ENCODE measurements at places on chromosomes 13 and 19.
A peak's percentile ranks its signal among the peaks of the same experiment; 100 is the strongest.

- DNase-seq: peak; percentile 47
These were observed 426 bp downstream of the MYO9B start for GRCh38 chr19:17075864-17076542.

DNA sequence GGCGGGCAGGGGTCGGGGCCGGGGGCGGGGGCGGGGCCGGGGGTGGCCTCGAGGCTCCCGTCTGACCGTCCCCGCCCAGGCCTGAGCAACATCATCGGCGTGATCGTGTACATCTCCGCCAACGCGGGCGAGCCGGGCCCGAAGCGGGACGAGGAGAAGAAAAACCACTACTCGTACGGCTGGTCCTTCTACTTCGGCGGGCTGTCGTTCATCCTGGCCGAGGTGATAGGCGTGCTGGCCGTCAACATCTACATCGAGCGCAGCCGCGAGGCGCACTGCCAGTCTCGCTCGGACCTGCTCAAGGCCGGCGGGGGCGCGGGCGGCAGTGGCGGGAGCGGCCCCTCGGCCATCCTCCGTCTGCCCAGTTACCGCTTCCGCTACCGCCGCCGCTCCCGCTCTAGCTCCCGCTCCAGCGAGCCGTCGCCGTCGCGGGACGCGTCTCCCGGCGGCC is 9.4 kb upstream of the CACNG6 start:
- no peak for DNase-seq

DNA sequence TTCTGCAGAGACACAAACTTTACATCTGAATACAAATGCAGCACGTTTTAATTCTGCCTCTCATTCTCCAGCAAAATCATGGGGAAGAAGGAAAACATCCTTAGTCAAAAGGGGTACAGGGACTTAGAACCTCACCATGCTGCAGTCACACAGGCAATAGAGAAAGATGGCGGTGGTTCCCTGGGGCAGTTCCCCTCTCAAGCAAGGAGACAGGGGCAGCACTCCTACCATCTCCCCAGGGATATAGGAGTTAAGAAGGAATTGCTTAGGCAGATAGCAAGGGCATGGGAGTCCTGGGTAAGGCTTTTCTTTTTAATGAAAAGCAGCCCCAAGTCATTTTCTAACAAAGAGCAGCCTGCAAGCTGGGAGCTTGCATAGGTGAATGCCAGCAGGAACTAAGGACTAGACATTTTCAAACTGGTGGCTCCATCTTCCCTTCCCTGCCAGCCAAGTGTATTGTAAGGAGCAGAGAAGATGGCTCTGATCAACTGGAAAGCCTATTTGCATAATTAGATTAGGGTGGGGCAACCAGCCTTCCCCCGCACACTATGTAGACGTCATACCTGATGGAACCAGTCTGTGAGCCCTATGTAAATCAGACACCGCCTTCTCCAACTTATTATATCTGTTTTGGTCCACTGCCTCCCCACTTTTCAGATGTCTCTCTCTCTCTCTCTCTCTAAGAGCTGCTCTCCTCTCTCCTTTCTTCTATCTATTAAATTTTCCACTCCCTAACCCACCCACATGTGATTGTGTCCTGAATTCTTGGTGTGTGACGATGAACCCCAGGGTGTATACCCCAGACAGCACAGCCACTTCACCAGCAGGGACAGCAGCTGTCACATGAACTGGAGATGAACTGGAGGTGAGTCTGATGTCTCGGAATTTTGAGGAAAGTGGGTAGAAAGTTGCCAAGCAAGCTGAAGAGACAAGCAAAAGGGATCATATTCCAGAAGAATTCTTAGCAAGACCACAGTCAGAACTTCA is 514.5 kb downstream of the IRS2 start:
- no peak for DNase-seq

DNA sequence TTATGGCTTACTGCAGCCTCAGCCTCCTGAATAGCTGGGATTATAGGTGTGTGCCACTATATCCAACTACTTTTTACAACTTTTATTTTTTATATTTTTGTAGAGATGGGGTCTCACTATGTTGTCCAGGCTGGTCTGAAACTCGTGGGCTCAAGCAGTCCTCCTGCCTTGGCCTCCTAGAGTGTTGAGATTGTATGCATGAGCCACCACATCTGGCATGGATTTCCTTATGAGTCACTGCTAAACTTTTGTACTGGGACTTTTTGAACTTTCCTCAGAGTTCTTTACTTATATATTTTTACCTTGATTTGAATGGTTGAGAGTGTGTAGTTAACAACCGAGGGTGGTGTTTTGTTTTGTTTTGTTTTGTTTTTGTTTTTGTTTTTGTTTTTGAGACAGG is 33.4 kb downstream of the DNAJC3 start:
- no peak for DNase-seq

- DNase-seq: no peak
These were observed 149.1 kb upstream of the STARD13 start for GRCh38 chr13:33434676-33435075.

DNA sequence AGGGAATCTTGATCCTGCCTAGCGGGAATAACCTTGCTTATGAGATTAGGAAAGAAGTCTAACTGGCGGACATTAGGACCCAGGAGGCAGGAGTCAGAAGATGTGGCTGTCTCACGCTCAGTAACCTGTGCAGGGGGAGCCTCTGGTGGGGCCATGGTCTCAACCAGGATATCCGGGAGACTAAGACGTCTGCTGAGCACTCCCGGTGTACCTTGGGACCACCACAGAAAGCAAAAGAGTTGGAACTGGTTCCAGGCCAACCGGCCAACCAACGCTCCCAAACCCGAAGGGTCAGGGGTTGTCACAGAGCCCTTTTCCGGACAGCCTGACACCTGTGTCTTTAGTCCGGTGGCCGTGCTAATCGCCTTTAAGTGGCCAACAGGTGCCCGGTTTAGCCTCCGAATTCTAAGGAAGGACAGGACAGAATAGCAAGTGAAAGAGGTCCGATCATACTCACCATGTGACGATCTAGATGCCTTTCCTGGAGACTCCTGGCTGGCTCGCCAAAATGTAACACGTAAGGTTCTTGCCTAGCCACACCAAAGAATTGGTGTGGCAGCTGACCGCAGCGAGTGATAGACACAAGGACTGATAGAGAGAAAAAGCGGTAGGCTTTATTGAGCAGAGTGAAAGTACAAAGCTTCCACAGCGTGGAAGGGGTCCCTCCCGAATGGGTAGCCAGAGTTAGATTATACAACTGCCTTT is 103.9 kb upstream of the DIAPH3 start:
- no peak for DNase-seq

GRCh38 chr13:71880753-71881541 is 13.9 kb upstream of the DACH1 start:
- no peak for DNase-seq

DNA sequence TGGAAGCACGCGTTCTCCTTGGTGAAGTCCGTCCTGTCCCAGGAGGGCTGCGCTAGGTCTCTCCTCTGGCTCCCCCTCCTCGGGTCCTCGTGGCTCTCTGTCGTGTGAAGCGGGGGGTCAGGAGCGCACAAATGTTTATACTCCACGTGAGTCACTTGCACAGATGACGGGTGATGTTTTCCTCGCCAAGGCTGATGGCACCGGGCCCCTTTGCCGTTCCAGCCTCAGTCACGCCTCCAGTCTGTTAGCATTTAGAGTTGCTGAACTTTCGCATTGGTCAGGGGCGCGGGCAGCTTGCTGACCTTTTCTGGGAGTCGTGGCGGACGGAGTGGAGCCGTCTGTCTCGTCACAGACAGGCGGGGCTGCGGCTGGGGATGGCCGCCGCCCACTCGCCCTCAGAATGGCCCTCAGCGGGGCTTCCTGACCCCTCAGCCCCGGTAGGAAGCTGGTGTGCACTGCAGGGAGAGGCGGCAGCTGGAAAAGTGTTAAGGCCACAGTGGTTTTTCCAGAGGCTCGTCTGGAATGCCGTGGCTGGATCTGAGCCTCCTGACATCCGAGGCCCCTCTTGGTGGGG is 13.7 kb downstream of the KLHL26 start:
- no peak for DNase-seq

GRCh38 chr13:72062566-72062965 is 195.6 kb upstream of the DACH1 start:
- DNase-seq: no peak

GRCh38 chr19:37470216-37470615 is 1.1 kb downstream of the ZNF570 start:
- no peak for DNase-seq

DNA sequence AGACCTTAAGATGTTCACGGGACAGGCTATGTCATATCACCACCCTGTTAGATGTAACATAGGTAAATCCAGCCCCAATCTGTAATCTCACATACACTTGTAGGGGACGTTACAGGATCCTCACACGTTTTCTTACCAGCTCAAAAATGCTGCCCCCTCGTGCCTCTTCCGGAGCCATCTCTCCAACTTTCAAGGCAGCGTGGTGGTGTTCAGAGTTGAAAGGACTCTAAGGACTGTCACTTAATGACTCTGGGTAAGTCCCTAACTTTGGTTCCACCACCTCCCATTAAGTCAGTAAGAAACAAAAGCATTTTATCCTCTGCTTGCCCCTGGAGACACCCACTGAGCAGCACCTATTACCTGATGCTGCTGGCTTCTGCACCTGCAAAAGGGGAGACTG is 4.4 kb downstream of the MED26 start:
- DNase-seq: no peak

- no peak for DNase-seq
These were observed 13.0 kb downstream of the RBM26 start for GRCh38 chr13:79392882-79393563.

- DNase-seq: no peak
These were observed 530.6 kb upstream of the SPRY2 start for GRCh38 chr13:80871481-80871880.

DNA sequence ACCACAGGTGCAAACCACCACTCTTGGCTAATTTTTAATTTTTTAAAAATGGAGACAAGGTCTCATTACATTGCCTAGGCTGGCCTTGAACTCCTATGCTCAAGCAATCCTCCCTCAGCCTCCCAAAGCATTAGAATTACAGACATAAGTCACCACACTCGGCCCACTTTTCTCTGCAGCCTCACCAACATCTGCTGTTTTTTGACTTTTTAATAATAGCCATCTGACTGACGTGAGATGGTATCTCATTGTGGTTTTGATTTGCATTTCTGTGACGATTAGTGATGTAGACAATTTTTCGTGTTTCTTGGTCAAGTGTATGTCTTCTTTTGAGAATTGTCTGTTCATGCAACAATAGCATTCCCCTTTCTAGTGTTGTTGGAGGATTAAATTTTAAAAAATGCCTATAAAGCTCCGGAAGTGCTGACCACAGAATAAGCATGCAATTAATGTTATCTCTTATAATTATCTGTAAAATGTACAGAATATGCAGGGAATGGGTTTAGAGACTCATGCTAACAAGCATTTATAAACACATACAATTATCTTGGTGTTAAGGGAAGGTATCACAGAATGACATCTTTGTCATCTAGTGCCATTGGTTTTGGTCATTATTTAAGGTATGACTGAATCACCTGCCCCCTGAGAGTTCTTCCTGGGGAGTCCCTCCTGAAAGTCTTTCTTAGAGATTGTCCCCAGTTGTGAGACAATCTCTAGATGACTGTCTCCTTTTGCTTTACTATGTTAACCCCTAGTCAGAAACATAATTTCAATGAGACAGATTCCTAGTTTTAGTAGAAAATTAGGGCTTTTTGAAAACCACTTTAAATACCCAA is 118.5 kb upstream of the SERTM1 start:
- no peak for DNase-seq

DNA sequence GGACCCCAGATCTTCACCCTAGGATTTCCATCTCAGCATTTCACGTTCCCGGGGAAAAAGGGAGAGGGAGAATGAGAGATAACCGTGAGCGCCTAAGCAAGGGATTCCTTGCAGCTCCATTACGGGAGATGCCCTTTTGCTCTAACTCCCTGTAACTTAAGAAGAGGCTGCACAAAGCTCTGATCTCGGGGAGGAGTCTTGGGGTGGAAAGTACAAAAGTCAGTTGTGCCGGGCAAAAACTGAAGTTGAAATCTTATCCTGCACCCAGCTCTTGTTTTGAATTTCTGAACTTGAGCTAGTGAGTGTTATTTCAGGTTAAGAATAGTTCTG is 256.4 kb upstream of the SOX21 start:
- no peak for DNase-seq

DNA sequence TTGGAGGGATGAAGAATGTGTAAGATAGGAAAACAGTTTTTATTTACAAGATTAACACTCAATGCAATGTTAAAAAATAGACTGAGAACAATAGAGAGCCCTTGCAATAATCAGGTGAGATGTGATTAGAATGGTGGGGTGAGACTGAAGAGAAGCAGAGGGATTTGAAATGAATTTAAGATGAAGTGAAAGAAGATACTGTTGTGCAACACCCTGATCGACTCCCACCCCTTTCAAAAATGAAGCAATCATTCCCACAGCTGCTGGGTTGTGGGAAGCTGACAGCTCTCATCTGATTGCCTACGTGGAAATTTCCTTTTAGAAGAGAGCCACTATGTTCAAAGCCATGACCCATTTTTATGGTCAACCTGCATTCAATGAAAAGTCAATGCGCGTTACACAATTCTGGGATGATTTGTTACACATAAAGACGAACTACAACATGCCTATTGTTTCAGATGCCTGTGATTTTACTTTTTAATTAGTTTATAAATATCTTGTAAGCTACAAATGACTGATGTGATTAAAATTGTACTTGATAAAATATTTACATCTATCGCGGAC is 1374.8 kb downstream of the PCDH9 start:
- DNase-seq: no peak

DNA sequence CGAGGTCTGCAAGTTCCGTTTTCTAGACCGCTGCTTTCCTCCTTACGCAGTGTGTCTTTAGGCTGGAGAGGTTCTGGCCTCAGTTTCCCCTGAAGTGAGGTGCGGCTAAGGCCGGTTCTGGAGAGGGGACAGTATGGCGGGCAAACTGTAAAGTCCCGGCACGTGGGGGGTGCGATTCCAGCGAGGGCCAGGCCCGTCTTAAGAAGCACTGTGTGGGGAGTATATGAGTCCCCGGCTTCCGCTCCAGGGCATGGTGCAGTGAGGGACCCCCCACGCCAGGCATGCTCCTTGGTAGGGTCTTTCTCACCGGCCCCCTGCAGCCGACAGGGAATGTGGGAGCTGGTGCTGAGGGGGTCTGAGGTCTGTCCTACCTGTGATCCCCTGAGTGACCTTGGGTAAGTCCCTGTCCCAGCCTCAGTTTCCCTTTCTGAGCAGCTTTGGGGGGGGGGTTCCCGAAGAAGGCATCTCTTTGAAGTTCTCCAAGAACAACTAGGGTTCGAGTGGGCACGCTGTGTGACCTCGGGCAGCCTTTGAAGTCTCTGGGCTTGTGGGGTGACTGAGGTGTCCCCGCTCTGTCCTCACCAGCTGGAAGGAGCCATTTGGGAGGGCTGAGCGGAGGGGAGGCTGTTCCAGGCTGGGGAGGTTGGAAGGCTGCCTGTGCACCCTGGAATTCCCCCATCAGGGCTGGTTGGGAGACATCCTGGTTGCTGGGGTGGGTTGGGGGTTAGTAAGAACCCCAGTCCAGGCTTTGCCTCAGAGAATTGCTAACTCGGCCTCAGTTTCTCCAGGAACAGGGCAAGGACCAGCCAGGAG is 1.5 kb downstream of the NFIC start:
- no peak for DNase-seq

Data from liver (tissue), 10 donors.